ENCODE measurements at places on chromosomes 4 and X.

- peak; percentile 59 for DNase-seq
Observed at GRCh38 chr4:169005453-169006099, 4.5 kb downstream of the CBR4 start.

GRCh38 chrX:9729171-9729885 lies 36.3 kb downstream of the GPR143 start:
- DNase-seq, result no peak

DNA sequence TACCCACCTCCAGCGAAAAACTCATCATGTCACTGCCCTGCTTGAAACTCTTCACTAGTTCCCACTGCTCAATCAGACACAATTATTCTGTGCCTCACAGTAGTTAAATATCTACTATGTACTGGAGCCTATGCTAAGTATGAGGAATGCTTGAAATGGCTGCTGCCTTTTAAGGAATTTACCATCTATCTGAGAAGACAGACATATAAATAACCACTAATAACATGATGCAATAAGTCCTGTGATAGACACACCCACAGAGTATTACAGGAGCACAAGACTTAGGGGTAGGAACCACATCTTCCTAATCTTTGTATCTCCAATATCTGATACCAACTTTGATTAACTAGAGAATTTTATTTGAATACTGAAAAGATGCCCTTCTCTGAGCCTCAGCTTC lies 21.1 kb downstream of the SLC25A53 start:
- DNase-seq, result peak; percentile 27

DNA sequence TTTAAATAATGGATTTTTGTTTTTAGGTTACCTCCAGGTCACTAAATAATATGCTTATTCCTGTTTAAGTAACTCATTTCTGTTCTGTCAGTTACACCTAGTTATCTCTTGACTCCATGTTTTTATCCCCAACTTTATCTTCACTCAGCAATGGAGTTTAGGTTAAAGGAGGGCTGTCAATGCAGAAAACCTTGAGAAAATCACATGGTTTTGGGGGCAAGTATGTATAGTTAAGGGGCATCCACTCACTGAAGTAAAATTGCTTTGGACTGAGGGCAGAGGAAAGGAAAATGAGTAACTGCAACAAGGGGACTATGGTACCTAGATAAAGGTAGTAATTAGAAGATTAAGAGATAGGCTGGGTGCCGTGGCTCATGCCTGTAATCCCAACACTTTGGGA lies 87.1 kb downstream of the UBE2K start:
- DNase-seq, result no peak

- no peak for DNase-seq
Observed at GRCh38 chrX:37075892-37076595, 67.9 kb downstream of the FAM47C start.

DNA sequence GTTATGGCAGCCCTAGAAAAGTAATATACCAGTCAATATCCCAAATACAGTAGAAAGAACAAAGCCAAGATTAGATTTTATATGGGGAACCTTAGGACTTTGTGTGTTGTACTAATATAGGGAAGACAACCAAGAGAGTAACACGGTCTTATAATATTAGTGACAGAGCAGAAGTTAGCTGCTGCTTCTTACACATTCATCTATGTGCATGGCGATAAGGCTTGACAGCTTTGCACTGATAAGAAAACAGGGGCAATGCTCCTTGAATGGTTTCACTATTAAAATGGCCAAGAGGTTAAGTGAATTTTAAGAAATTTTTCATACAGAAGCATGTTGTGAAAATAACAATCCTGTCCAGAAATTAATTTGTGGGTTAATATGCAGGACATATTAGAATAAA lies 521.6 kb downstream of the CCSER1 start:
- DNase-seq, result no peak

- DNase-seq, result no peak
Observed at GRCh38 chr4:117420948-117421347, 335.6 kb upstream of the TRAM1L1 start.

DNA sequence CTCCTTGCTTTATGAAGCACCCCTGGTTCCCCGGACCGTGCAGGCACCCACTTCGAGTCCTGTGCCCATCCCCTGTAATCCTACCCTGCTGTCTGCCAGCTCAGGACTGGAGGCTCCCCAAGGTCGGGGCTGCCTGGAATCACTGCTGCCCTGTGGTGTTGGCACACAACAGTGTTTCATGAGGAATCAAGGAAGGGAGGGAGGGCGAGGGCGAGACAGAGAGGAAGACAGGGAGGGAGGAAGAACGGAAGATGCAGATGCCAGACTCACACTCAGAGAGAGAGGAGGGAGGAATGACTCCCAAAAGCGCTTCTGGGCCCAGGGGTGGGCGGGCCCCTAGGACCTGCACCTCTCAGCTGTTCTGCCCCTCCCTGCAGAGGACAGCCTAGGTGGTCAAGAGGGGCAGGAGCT lies 42.9 kb upstream of the ADRA2C start:
- DNase-seq, result no peak

- peak; percentile 37 for DNase-seq
Observed at GRCh38 chr4:105622269-105622668, 69.8 kb downstream of the ARHGEF38 start.

DNA sequence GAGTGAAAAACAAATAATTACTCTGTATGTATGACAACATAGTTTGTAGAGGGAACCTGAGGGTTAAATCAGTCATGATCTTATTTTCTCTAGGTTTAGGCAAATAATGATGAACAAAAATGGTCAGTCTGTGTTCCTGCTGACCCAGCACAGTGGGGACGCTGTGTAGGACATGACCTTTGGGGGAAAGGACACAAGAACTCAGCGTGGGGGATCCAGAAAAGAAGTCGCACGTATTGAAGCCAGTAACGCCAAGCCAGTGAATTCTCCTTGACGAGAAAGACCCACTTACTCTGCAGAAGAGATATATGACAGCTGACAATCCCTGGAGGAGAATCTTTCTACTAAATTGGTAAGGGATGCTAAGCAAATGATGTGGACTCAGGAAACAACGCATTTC lies 36.6 kb downstream of the HELT start:
- no peak for DNase-seq

DNA sequence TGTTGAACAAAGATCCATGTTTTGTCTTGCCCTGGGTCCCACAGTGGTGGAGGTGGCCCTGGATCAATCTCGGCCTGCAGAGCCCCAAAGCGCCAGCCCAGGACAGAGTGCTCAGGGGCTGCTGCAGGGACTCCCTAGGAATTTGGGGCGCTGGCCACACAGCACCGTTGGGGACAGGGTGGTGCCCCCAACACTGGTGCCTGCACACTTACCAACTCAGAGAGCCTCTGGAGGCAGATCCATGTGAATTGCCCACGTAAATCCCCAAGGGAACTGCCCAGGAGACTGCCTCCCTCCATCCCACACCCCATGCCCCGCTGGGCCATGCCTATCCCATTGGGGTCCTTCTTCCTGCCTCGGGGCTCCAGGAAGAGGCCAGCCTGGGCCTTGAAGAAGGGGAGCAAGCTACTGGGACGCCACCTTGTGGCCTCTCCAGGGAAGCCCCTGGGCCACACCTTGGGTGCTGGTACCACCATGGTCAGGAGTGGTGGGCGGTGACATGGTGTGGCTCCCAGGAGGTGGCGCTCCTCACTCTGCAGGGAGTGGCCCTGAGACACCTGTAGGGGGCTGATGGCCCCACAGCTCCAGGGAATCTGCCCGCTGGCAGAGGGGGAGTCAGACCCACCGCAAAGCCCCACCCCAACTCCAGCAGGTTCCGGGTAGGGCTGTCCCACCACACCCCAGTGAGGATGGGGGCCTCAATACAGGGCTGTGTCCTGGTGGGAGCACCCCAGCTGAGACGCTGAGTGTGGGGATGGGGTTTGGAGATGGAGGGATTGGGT lies 22.8 kb downstream of the CFAP99 start:
- peak; percentile 51 for DNase-seq

GRCh38 chr4:114137984-114138383 lies 158.5 kb upstream of the ARSJ start:
- no peak for DNase-seq

DNA sequence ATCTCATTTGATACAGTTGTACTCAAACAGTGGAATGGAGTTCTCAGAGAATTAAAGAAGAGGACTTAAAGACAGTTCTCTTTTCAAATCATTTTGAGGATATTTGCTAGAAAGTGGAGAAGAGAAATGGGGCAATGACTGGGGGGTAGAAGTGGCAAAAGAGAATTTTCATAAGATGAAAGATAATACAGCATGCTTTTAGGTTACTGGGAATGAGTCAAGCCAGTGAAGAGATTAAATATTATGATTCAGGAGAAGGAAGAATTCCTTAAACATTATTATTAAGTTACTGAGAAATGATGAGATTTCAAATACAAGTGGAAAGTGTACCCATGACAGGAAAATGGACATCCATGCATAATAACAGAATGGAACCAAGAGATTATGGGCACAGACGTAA lies 219.0 kb upstream of the DKK2 start:
- peak; percentile 12 for DNase-seq

- no peak for DNase-seq
Observed at GRCh38 chr4:68589790-68590189, 13.7 kb upstream of the UGT2B17 start.

DNA sequence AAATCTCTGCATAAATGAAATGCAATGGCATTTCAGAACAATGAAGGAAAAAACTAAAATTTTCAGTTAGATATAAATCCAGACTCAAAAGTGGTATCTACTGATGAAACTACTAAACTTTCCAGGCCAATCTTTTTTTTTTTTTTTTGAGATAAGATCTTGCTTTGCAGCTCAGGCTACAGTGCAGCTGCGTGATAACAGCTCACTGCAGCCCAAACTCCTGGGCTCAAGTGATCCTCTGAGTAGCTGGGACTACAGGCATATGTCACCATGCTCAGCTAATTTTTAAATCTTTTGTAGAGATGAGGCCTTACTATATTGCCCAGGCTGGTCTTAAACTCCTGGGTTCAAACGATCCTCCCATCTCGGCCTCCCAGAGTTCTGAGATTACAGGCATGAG lies 1228.2 kb upstream of the ADGRL3 start:
- no peak for DNase-seq

DNA sequence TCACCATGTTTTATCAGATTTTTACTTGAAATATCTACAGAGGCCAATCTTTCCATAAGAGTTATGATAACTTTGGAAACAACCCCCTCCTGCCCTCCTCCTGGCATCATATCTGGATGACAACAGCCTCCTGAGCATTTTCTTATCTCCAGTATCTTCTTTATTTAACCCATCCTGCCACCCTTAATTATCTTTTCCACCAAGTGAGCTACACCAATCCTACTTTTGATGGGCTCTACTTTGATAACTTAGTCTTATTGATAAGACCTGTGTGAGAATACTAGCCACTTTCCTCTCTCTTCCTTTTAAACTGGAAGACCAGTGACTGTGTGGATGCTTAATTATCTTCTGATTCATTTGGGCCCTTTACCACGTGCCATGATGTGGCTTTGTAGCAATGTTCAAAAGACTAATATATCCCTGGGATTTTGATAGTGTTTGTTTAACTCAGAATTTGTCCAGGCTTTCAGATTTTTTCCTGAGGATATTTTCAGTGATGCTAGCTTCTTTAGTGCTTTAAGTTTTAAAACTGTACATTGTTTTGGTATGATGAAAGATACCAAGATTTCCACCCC lies 330.1 kb upstream of the GIMD1 start:
- DNase-seq, result no peak

DNA sequence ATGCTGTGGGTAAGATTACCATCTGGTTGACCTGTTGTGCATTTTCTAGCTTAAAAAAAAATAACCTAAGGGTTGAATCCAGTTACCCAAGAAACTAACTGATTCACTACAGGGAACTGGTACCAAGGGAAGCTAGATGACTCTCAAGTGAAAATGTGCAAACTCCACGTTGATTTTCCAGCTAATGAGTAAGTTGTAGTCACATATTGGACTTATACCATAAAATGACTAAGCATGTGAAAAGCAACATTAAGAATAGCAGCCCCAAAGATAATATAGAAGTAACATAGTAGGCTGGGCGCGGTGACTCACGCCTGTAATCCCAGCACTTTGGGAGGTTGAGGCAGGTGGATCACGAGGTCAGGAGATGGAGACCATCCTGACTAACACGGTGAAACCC lies 270.9 kb downstream of the SPRY1 start:
- peak; percentile 78 for DNase-seq

- DNase-seq, result peak; percentile 38
Observed at GRCh38 chr4:111535792-111536191, 609.5 kb upstream of the FAM241A start.

DNA sequence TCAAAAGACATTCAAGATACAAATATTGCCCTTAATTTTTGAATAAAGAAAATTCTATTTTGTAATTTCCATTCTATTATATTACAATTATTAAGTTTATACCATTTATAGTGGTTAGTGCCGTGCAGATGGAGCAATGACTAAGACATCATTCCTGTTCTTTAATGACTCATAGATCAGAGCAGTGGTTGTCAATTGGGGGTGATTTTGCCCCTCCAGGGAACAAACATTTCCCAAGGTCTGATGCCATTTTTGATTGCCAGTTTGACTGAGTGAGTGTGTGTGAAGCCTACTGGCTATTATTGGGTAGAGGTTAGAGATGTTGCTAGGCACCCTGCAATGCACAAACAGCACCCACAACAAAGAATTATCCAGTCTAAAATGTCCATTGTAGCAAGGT lies 97.9 kb upstream of the DDIT4L start:
- DNase-seq, result peak; percentile 36

DNA sequence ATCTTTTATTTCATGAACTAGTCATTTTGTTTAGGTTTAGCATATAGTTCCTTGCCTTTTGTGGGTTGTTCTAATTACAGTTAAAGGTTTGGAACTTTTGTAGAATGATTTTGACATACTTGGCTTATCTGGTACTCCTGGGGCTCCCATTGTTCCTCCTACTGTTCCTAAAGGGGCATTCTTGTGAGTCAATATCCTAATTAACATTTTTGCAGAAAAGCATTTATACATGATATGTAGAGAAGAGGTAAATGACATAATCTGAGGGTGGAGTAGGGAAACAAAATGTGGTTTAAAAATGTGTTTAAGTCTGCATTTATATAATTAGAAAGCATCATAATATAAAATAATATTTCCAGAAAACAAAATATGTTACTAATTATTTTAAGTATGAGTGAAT lies 529.2 kb downstream of the FAT4 start:
- DNase-seq, result no peak

GRCh38 chr4:7242766-7243165 lies 50.4 kb downstream of the SORCS2 start:
- DNase-seq, result no peak

- DNase-seq, result no peak
Observed at GRCh38 chr4:109571494-109571893, 11.4 kb downstream of the MCUB start.

- peak; percentile 86 for DNase-seq
Observed at GRCh38 chr4:2858451-2859217, 15.0 kb downstream of the ADD1 start.

GRCh38 chr4:2714061-2714770 lies 41.9 kb downstream of the TNIP2 start:
- DNase-seq, result peak; percentile 76

DNA sequence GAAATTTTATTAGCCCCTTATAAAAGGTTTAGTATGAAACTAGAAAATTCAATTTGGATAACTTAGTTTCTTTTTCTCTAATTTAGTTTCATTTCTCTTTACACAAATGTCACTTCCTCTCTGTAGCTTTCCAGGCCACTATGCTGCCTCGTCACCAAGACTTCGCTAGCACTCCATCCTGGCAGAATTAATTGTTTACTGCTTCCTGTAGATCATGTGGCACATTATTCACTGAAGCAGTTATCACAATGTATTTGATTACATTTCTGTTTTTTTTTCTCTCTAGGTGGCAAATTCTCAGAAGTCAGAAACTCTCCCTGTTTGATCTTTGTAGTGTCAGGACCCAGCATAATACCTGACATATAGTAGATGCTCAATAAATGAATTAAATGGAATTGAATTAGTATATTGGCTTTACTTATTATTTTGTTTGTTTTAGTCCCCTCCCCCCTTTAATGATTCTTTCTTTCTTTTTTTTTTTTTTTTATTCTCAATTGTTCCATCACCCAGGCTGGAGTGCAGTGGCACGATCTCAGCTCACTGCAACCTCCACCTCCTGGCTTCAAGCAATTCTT lies 9.3 kb upstream of the SAT1 start:
- DNase-seq, result no peak

Measured in fibroblast of the aortic adventitia (primary cell).